Renal cortical epithelial cell (primary cell): ENCODE measurements at places on chromosomes 1 and 21.
A peak's percentile ranks its signal among the peaks of the same experiment; 100 is the strongest.

DNA sequence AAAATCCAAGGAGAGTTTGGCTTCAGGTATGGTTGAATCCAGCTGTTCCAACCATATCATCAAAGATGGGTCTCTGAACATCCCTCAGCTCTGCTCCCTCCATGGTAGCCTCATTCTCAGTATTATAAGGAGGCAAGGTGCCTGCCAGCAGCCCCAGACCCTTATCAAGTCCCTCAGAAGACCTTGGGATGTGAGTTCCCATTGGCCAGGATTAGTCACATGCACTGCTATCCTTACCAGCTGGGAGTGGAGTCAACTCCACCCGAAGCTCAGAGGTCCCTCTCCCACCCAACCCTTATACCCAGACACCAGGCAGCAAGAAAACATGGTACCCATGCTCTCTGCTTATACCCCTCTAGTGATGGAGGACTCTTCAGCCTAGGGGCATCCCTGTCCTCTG, 153.7 kb upstream of the ZBTB40 start:
- DNase-seq: no peak

- DNase-seq: peak; percentile 26
Observed at GRCh38 chr1:71638081-71638766, 557.4 kb upstream of the ZRANB2 start.

GRCh38 chr1:162822391-162823200, 32.1 kb downstream of the HSD17B7 start:
- no peak for DNase-seq

DNA sequence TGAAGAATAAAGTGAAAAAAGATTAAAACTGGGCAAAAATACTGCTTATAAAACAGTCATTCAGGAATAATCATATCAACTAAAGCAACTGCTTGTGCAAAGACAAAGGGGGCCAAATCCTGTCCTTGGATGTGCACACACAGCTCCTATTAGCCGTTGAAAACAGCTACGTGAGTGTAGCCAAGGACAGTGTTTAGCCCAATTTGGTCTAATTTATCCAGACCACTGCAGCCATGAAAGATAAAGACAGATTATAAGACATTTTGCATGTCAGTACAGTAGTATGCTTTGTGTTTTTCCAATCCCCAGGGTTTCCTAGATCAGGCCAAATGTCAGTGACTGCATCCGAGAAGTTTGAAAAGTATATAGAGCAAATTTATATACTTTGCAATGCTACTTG, 146.3 kb upstream of the PKN2 start:
- DNase-seq: no peak

DNA sequence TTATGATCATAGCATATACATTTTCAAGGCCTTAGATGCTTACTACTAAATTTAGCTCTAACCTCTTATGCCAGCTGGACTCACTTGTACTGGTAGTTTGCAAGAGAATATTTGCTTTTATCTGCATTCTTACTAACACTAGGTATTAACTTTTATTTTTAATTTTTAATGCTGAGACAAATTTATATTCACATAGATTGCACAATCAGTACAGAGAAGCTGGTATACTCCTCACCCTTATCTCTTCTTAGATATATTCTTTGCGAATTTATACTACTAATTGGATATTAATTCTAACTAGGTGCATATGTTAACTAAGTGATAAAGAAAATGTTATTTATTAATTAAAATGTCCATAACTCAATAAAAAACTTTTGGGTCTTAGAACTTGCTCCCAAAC, 561.8 kb upstream of the PRMT6 start:
- no peak for DNase-seq

DNA sequence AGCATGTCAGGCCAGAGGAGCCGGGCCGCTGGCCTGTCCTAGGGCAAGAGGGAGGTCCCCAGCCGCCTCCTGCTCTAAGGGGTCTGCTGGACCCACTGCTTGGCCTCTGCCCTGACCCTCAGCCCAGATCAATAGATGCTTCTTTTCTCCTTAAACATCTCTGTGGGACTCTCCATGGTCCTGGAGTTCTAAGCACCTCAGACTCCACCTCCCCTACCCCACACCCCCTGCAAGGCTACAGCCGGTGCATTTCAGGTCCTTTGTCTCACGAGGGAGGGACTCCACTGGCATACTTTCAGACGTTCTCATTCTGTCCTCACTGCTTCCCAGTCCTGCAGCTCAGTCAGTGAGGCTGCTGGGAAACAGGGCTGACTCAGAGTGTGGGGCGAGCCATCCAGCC, 11.0 kb downstream of the CNTN2 start:
- DNase-seq: no peak

DNA sequence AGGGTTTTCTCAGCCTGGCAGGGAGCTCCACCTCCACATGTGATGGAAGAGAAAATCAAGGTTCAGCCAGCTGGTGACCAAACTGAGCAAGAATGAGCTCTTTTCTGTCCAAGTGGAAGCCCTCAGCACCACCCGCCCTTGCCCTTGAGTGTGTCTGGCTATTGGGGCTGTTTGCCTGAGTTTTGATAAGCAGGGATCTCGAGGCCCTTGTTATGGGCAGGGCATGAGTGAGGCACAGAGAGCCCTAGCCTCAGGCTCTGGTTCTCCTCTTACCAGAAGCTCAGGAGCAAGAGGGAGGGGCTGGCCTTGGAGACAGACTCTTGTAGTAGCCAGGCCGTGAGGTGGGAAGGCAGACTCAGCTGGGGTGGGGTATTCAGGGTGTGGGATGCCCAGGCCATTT, 37.5 kb upstream of the ARF1 start:
- DNase-seq: no peak

- DNase-seq: peak; percentile 99
Observed at GRCh38 chr1:77538956-77539518, 143.4 kb downstream of the ZZZ3 start.

DNA sequence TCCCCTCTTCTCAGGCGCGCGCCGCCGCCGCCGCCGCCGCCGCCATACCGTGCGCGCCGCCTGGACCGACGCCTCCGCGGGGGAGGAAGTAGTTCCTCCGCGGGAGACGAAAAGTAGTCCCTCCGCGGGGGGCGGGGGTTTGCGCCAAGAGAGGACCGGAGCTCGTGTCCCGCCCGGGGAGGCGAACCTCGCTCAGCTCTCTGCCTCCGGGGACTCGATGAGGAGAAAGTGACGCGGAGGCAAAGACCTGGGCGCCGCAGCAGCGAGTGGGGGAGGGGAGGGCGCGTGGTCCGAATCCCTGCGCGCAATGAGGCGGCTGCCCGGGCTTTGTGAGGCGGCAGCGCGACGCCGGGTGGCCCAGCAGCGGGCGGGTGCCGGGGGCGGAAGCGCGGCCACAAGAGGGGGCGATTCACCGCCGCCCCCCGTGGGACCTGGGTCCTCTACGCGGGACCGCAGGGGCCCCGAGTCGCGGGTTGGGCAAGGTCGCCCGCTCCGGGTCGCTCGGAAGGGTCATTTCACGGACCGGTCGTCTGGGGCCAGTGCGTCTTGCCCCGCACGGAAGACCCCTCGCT, at the start of gene BRWD1:
BRWD1 (minus strand) TSS at position 62 of the 572 bp plus-strand sequence. CDS start 141 bp downstream, outside the sequence.
- peak; percentile 26 for DNase-seq
